A549 treated with dexamethasone at 1 μM for 4 hours (cell line): ENCODE measurements at places on chromosomes 3 and 15. TPM values are rescaled to one million over a fixed set of nuclear protein-coding genes. Genes with fewer than 3 reads are reported as not detected.

PLA1A gene
- 0.22 to 0.44 TPM (median 0.31 TPM) in 5 replicates for total RNA-seq

ALDH1L1 gene
- total RNA-seq = 0.12 to 0.22 TPM (median 0.17 TPM) in 5 replicates

SV2B gene
- total RNA-seq = 0.06 to 0.29 TPM (median 0.13 TPM) in 5 replicates

REC114 gene
- total RNA-seq = not detected in 5 replicates

DLL4 gene
- total RNA-seq = 1.8 to 2.8 TPM (median 2.8 TPM) in 5 replicates

TP63 gene
- total RNA-seq = 0.09 to 0.30 TPM (median 0.18 TPM) in 5 replicates

SNURF gene
- total RNA-seq = 4.2 to 16.4 TPM (median 6.7 TPM) in 5 replicates

DPPA2 gene
- total RNA-seq = 0.06 TPM in 1 of 5 replicates, not detected in the others

NCKIPSD gene
- total RNA-seq = 7.8 to 12.0 TPM (median 10.7 TPM) in 5 replicates

FOXB1 gene
- total RNA-seq = not detected in 5 replicates

VWA5B2 gene
- total RNA-seq = 0.20 to 0.50 TPM (median 0.39 TPM) in 5 replicates

SEMA6D gene
- not detected in 5 replicates for total RNA-seq

CPNE4 gene
- 4.7 to 6.7 TPM (median 5.4 TPM) in 5 replicates for total RNA-seq

YEATS2 gene
- 10.1 to 15.1 TPM (median 13.3 TPM) in 5 replicates for total RNA-seq

KLHL6 gene
- total RNA-seq = 0.01 to 0.02 TPM (median 0.01 TPM) in 3 of 5 replicates, not detected in the others

ALS2CL gene
- total RNA-seq = 4.0 to 10.0 TPM (median 7.3 TPM) in 5 replicates

INTS14 gene
- total RNA-seq = 41.4 to 44.0 TPM (median 43.7 TPM) in 5 replicates

PROS1 gene
- 9.9 to 13.9 TPM (median 12.0 TPM) in 5 replicates for total RNA-seq

OXTR gene
- 8.9 to 11.9 TPM (median 10.9 TPM) in 5 replicates for total RNA-seq

XIRP1 gene
- total RNA-seq = 0.21 to 0.28 TPM (median 0.25 TPM) in 5 replicates

OIP5 gene
- 11.3 to 12.7 TPM (median 12.1 TPM) in 5 replicates for total RNA-seq

ECE2 gene
- total RNA-seq = not detected in 5 replicates

CCDC39 gene
- not detected in 5 replicates for total RNA-seq

AP3S2 gene
- 42.3 to 67.9 TPM (median 47.0 TPM) in 5 replicates for total RNA-seq

PLCB2 gene
- 0.50 to 1.0 TPM (median 0.90 TPM) in 5 replicates for total RNA-seq

PIAS1 gene
- total RNA-seq = 20.2 to 30.3 TPM (median 27.2 TPM) in 5 replicates

GHSR gene
- total RNA-seq = not detected in 5 replicates
